ENCODE measurements at places on chromosomes 12 and 14.

DNA sequence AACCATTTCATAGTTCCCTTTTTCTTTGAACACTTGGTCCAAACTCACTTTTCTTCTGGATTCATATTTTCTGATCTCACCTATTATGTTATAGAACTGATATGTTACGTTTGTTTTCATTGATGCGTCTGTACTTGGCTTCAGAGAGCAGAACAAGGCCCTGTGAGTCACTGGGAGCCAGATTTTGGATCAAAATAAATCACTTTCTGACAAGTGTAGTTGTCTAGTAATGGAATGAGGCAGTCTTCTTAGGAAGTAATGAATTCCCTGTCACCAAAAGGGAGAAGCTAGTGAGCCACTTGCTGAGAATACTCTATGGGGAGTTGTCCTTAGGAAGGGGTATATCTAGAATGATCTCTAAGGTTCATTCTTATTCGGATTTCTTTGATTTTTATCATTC lies 10.2 kb downstream of the BICD1 start:
- DNase-seq, result no peak

- DNase-seq, result peak; percentile 91
Measured at GRCh38 chr12:11797317-11797913, 147.9 kb downstream of the ETV6 start.

GRCh38 chr14:104358528-104359300 lies 220.3 kb downstream of the KIF26A start:
- DNase-seq, result no peak

GRCh38 chr14:104983231-104983721 lies 2.3 kb upstream of the CLBA1 start:
- no peak for DNase-seq

- no peak for DNase-seq
Measured at GRCh38 chr12:103469719-103470118, 26.0 kb downstream of the C12orf42 start.

GRCh38 chr12:130075497-130076076 lies 86.7 kb upstream of the FZD10 start:
- no peak for DNase-seq

DNA sequence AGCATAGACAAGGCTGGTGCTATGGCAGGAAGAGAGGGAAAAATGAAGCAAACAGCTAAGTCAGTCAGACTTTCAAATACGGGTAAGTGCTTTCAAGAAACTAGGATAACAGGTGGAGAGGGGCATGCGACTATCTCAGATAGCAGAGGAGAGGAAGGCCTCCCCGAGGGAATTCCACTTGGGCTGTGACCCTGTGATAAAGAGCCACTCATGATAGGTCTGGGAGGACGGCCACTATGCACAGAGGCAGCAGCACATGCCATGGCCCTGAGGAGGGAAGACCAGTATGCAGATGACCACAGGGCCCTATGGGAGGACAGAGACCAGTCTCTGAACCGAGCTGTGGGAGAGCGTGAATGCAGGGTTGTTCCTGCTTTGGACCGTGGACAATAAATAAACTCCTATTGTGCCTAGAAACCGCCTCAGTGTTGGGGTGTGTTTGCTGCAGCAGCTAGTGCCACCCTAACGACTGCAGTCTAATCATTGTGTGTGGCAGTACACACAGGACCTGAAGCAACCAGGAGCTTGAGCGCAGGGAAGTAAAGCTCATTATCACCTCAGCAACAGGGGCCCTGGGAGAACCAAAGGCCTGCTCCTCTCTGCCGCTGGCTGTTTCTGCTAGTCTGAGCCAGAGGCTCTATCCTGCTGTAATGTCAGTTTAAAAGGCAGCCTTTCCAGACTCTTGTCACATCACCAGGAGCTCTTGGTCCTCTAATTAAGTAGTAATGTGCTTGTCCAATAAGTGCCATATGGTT lies 119.1 kb downstream of the CACNA1C start:
- no peak for DNase-seq

DNA sequence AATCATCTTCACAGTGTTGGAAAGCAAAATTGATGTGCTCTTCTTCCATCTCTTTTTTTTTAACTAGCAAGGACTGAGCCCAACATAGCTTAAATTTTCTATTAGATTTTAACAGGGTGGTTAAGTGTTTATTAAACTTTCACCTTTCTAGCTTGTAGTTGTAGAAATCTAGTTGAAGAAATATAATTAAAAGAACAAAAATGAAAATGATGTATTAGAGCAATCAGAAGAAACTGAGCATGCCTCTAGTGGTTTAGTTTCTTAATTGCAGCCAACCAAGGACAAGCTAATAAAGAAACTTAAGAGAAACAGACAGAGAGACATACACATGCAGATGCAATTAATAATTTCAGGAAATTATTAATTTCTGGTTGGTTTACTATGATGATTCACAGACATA lies 673.0 kb upstream of the LMO3 start:
- no peak for DNase-seq

GRCh38 chr12:54240971-54241588 lies 38.8 kb downstream of the CBX5 start:
- no peak for DNase-seq

DNA sequence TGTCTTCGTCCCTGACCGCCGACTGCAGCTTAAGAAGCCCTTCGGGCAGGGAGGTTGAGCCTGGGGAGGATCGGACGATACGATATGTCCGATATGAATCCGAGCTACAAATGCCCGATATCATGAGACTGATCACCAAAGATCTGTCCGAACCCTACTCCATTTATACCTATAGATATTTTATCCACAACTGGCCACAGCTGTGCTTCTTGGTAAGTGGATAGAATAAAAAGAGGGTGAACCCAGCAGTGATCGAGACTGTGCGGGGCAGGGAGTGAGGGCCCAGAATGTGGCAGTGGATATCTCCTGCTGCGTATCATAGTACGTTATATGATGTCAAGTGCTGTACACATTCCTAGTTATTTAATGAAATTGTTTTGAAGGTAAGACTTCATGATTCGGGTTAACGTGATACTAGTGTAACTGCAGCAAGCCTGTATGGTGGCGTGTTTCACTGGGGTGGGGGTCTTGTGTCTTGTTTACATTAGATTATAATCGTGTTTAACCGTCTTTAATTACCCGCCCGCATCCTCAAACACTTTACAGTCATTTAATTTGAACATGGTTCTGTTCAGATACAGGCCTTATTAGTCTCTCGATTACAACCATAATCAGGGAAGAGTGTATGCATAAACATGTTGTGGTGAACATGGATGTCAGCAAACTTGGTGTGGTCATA lies 1.3 kb downstream of the NAA30 start:
- no peak for DNase-seq

DNA sequence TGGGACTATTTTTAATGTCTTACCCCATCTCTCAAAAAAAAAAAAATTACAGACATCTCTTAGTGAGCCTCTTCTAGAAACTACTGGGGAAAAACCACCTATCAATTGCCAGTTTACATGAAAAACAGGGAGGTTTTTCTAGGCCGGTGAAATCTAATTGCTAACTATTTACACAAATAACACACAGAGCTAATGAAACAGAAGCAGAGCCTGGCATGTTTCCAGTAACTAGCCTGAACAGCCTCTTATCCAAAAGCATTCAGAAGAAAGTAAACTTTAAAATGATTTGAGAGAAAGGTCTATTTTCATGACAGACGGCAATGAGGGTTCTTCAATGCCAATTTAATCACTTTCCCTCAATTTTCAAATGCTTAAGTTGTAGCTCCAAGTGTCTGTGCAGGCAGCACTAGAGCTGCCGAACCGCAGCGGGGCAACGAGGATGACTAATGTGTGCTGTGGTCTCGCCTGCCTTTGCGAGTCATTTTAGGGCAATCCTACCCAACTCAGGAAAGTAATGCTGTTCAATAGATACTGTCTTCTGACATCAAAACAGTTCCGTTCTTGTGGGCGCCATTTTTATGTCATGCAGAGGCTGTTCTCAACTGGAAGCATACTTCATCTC lies 84.6 kb downstream of the SETD3 start:
- no peak for DNase-seq

Data from non-pigmented ciliary epithelial cell (primary cell).